KG1 (cell line): ENCODE measurements at places on chromosomes 12 and 14.

DNA sequence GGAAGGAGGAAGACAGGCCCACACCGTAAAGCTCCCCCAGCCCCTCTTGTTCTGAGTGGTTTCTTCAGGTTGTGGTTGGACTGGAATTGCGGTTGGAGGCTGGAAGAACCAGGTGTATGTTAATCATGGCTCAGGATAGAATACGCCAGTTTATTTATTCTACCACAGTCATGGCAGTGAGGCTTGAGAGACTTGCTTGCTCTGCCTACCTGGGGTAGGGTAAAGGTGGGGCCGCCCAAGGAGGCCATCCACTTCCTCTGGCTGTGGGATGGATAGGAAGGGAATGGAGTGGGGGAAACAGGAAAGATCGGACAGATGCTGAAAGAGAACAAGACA is 8.1 kb downstream of the SHMT2 start:
- DNase-seq: no peak

DNA sequence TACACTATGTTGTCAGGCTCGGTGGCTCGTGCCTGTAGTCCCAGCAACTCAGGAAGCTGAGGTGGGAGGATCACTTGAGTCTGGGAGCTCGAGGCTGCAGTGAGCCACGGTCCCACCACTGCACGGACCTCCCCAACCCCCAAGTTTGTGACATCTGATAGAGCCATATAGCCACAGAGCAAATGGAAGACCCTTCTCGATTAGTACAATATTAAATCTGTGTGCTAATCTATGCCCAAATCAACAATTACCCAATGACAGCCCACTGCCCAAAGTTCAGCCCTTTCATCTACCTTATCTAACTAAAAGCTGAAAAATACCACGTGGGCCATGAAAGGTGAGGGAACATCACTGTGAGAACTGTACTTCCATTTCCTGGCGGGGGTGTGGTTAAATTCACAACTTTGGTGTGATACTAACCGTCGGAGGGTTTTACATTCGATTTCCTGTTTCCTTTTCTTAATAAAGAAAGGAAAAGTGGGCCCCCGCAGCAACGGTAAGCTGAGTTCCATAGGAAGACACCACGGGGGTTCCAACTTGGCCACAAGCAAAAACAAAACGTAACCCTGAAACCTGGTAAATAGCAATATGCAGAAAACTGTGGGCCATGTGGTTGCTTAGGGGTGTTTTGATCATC is 31.2 kb upstream of the FOS start:
- no peak for DNase-seq

GRCh38 chr14:23492618-23493272 is 23.2 kb downstream of the NGDN start:
- no peak for DNase-seq

DNA sequence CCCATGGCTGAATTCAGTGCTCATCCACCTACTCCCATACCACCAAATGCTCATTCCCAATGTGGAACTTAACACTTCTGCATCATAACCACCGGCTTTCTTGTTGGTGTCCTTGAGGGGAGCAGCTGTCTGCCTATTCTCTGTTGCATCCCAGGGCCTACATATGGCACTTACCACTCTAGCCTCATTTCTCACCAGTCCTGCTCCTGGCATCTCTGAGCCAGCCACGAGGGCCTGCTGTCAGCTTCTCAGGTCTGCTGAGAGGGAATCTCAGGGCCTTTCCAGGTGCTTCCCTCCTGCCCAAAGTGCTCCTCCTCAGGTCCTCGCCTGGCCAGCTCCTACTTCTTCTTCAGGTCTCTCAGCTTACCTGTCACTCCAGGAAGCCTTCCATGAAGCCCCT is 24.0 kb upstream of the RND1 start:
- no peak for DNase-seq

DNA sequence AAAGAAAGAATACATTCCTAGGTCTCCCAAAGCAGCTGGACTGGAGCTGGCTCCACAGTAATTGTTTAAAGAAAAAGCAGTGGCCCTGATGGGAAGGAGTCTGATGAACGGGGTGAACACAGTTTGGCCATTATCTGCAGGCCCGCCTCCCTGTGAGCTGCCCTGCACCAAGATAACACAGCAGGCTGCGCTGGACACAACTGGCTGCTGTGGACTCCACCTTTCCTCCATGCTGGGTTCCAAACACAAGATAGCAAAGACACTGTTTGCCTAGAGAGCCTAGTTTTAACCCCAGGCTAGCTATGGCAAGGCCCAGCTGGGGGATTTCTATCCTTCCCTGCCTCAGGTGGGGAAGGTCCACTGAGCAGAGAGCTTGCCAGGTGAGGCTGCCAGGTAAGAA is 34.6 kb downstream of the ZFP36L1 start:
- no peak for DNase-seq

DNA sequence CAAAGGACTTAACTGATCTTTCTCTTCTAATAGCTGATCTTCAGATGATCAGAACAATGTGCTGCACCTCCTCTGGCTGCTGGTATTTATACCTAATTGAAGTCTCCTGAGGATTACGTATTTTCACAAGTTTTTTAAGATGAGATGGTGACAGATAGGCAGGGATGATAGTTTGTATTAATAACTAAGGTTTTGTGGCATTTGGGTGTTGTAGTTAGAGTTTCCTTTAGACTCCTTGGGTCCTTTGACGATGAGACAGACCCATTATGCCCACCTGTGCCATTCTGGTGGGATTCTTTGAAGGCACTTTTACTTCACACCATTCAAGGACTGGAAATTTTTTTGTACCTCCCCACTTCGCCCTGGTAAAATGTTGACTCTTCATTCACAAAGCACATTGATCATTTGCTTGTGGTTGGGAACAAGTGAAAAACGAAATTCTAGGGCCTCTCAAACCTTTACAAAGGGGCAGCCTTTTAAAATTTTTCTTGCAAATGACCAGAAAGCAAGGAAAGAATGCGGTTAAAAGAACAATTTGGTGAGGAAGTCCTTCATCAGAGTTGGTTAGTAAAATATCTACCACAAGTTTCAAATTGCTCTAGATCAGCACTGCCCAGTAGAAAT is at the start of gene IFNG:
Gene IFNG, minus strand, starts transcription at position 60 of the 624 bp plus-strand sequence. CDS start 125 bp downstream, outside the sequence.
- no peak for DNase-seq

DNA sequence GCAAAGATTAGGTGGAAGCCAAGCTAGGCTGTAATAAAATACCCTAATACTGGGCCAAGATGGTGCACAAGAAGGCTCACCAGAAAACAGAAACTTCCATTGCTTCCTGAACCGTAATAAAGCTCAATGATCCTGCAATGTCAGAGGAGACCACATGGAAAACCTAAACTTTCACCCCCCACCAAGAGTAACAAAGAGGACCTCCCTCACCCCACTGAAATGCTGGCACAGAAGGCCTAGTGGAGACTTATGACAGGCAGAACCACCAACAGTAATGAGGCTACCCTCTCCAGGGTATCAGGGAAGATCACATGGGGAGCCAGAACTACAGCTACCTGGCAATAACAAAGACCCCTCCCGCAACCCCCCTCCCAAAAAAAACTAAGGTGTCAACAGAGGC is 43.1 kb downstream of the CEP83 start:
- DNase-seq: no peak

DNA sequence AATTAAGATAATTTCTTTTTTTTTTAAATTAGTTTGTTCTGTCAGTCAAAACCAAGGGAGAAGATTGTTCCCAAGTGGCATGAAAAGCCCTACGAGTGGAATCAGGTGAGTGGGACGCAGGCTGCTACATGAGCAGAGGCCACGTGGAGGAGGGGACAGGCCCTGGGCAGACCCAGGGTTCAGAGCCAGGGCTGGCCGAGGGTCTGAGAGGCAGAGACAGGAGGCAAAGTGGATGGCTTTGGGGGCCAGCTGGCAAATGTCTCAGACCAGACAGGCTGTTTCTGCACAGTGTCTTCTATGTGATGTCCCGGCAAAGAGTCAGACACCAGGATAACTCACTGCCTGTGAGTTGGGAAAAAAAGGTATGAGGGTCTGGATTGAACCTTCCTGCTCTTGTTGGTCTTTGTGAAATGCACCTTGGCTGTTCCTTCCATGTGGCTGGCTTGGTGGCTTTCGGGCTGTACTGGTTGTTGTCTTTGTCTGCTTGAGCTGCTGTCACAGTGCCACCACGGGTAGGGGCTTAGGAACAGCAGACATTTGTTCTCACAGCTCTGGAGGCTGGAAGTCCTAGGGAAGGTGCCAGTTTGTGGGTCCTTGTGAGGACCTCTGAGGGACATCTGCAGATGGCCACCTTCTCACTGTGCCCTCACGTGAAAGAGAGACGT is 35.8 kb upstream of the ASPG start:
- no peak for DNase-seq

- no peak for DNase-seq
Measured at GRCh38 chr12:53664936-53665335, 10.9 kb downstream of the ATP5MC2 start.

GRCh38 chr12:93449277-93449676 is 7.5 kb upstream of the UBE2N start:
- DNase-seq: no peak

- DNase-seq: peak; percentile 64
Measured at GRCh38 chr12:26833743-26834490, 923 bp upstream of the ITPR2 start.

DNA sequence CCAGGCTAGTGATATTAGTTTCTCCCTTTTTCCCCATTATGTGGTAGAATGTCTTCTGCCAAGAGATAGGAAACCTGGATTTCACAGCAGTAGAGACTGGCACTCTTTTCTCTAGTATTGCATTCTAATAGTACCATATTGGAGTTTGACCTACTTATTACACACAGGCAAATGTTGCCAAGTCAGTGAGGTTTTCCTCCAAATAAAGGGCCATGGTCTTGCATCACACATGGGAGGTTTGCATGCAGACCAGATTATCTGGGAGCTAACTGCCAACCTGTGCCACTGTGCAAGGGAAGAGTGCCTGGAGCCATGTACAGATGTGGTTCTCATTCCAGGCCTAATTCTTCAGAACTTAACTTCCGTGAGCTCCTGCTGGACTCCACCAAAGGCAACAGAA is 113.3 kb downstream of the ANO6 start:
- no peak for DNase-seq

DNA sequence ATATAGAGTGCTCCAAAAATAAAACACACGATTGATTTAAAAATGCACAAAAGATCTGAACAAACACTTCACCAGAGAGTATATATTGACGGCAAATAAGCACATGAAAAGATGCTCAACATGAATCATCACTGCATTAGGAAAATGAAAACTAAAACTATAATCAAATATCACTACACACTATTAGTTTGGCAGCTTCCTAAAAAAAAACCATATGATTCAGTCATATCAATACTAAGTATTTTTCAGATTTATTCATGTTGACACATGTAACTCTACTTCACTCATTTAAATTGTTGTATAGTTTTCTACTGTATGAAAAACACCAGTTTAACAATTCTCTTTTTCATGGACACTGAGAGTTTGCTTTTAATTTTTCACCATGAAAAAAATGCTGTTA is 41.6 kb downstream of the EXOC5 start:
- DNase-seq: no peak

- DNase-seq: no peak
Measured at GRCh38 chr12:53776872-53777271, 25.1 kb upstream of the CISTR start.

- DNase-seq: no peak
Measured at GRCh38 chr12:25710128-25710527, 157.0 kb upstream of the LMNTD1 start.

GRCh38 chr14:24365600-24366412 is 2.2 kb upstream of the NFATC4 start:
- DNase-seq: peak; percentile 50

DNA sequence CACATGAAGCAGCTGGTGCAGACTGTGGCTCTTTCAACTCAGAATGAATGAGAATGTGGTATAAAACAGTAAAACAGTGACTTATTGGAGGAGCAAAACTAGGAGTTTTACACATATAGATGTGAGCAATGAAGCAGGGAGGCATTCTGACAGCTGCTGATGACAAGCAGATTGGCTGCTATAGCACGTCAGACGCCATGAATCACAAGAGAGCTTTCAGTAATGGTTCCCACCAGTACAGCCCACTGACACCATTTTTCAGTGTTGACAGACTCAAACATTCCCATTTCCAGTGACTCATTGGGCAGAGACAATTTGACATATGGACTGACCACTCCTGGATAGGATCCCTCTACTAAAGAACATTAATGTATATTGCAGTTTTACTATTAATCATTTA is 24.6 kb upstream of the FSCB start:
- no peak for DNase-seq

- DNase-seq: no peak
Measured at GRCh38 chr12:105956662-105957457, 181.9 kb downstream of the NUAK1 start.

- DNase-seq: no peak
Measured at GRCh38 chr12:88839486-88839885, 259.2 kb upstream of the KITLG start.

- DNase-seq: no peak
Measured at GRCh38 chr12:57428965-57429364, 1.9 kb downstream of the R3HDM2 start.

DNA sequence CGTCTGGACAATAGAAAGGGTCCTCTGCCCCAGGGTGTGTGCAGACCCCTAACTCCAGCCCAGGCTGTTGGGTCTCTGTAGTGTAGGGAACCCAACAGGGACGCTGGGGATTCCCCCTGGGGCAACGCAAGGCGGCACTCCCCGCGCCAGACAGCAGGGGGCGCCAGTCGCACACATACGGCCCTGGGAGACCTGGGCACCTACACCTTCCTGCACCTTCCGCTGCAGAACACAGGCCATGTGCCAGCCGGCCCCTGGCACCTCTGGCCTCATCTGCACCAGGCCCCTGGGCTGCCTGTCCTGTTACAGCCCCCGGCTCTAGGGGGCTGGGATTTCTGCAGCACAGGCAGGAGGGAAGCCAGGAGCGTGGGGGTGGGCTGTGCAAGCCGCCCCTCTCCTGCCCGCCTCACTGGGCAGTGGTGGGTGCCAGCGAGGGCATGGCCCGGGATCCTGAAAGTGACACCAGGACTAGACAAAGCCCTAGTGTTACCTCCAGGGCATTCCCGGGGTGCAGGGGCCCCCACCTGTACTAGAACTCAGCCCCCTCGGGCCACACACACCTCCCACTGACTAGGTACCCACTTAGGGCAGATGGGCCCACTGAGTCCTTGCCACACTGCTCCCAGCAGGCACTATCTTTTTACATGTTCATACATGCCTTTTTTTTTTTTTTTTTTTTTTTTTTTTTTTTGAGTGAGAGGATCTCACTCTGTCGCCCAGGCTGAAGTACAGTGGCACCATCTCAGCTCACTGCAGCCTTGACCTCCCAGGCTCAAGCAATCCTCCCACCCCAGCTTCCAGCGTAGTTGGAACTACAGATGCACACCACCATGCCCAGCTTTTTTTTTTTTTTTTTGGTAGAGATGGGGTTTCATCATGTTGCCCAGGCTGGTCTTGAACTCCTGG is 37.5 kb downstream of the CCNK start:
- DNase-seq: peak; percentile 44

DNA sequence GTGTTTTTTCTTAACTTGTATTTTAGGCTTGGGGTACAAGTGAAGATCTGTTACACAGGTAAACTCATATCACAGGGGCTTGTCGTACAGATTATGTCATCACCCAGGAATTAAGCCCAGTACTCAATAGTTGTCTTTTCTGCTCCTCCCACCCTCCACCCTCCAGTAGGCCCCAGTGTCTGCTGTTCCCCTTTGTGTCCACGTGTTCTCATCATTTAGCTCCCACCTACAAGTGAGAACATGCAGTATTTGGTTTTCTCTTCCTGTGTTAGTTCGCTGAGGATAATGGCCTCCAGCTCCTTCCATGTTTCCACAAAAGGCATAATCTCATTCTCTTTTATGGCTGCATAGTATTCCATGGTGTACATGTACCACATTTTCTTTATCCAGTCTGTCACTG is 166.7 kb downstream of the RIMBP2 start:
- DNase-seq: no peak
